Kidney glomerular epithelial cell (primary cell): ENCODE measurements at places on chromosomes 1 and 21.

GRCh38 chr1:92601044-92601443 lies 114.3 kb upstream of the GFI1 start:
- DNase-seq = no peak

DNA sequence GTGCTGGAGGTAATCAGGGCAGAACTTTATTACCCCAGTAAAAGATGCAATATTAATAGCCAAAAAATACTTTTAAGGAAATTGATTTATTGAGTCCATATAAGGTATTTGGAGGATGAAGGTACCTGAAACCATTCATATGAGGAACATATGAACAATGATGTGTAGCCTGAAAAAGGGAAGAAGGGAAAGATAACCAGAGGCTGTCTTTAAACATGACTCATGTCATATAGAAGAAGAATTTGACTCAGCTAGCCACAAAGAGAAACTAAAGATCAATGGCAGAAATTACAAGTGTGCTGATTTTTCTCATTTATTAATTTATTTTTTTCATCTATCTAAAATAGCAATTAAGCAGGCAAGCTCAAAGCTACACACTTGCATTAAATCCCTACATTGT lies 136.2 kb upstream of the DUSP10 start:
- DNase-seq = no peak

DNA sequence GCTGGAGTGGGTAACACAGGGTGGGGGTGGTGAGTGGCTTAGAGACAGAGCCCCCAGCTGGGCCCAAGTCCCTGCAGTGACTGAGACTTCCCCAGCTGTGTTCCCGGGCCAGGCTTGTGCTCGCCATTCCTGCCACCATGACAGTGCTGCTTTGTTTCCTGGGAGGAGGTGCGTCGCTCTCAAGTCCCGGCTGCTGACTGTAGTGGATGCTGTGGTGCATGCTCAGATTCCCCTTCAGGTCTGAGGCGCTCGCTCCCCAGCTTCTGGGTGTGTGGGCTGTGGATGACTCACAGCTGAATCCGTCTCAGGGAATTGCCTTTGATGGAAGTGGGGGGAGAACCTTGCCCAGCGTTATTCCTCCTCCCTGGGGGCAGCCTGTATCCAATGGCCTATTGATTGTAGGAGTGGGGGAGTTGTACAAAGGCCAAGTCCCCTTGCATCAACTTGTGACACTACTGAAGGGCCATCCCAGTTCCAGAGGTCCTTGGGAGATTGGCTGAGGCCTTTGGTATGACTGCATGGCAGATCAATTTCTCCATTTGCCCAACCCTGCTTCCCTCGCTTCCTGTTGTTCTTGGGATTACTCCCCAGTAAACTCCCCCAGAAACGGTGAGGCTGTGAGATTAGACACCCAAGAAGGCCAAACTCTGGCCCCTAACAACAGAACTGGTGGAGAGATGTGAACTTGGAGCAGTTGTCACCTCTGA lies 17.8 kb upstream of the POU3F1 start:
- DNase-seq = peak; percentile 18

DNA sequence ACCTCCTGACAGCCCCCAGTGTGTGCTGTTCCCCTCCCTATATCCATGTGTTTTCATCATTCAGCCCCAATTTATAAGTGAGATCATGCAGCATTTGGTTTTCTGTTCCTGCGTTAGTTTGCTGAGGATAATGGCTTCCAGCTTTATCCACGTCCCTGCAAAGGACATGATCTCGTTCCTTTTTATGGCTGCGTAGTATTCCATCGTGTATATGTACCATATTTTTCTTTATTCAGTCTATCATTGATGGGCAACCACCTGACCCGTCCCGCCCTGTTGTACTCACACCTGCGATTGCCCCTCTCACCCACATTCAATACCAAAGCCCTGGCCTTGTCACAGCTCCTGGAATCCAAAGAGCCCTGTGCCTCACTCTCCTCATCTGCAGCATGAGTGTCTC lies 6.2 kb upstream of the ZNF670 start:
- no peak for DNase-seq
